ENCODE measurements at places on chromosomes 12 and 14. TPM values are rescaled to one million over a fixed set of nuclear protein-coding genes. Genes with fewer than 3 reads are reported as not detected.

The LRRC10 gene
- not detected for total RNA-seq

The RIPK3 gene
- total RNA-seq: 12.7 TPM

The RNASE1 gene
- total RNA-seq: 641 TPM

DNA sequence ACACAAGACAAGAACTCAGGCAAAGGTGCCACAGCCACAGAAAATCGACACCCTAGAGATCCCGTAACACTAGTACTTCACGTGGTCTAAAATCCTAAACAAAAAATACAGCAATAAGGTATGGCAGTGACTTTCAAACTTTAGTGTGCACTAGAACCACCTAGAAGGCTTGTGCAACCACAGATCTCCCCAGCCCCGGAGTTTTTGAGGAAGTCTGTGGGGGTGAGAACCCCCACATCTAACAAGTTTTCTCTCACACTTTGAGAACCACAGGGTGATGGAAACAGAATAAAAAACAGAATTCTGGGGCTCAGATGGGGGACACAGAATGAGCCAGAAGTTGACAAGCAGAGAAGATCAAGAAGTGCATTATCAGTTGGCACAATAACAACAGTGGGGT is 254.0 kb downstream of the ANO6 start:
- no peak for DNase-seq

DNA sequence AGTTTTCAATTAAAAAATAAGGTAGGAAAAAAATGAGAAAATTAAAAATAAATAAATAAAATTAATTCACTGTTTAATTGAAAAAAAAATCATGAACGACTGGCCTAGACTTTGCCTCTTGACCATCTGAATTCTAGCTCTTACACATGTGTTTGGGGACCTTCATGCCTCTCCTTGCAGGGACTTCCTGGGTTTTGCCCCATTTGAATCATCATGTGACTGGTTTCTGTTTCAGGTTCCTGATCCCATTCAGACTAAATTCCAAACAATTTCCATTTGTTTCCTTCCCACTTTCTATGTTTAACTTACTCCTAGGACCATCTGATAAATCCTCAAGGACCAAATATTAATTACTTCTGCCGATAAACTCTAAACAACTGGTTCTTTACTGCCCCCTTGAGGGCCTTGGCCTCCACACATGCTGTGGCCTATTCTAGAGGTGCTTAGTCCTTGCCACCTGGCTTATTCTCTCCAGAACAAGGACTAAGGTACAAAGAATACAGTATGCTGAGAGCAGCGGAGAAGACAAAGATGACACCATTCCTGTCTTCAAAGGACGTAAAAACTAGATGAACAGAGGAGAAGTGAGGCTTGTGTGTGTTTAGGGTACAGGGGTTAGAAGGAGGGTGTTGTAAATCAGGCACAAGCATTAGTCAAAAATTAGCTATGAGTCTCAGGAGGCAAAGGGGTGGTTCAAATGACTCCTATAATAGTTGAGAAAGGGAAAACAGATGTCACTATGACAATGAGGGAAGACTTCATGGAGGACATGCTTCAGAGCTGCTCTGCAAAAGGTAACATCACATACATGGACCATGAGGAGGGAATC is 125.8 kb upstream of the AVPR1A start:
- no peak for DNase-seq

DNA sequence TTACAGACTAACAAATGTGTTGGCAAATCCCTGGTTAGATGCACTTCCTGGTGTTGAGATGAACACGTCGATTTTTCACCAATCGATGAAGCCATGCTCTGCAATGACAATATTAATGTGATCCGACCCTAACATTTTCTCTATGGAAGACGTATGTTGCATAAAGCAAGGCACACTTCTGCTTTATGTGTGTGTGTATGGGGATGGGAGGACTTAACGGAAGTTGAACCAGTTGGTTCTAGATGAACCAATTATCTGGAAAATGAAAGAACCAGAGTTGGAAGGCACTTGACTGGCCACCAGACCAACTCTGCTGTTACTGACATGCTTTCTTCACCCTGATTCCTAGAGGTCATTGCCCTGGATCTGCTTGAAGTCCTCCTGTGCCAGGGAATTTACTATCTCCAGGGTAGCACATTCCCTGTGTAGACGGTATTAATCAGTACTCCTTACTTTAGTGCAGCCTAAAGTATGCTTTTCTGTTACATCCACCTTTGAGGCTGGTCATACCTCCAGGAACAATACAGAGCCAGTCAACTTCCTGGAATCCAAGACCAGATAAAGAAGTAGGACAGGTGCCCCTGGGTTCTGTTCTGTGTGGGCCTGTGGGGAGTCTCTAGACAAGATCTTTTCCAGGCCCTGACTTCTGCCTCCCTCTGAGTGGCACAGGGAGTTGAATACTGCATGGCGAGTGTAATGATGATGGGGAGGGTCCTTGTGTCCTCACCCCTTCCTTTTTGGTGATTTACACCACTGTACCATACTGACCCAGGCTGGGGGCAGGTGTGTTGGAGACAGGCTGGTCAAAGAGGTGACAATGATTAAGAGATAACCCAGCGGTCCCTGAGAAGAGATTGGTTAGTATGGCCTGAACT is 4.1 kb downstream of the SDR39U1 start:
- no peak for DNase-seq

DNA sequence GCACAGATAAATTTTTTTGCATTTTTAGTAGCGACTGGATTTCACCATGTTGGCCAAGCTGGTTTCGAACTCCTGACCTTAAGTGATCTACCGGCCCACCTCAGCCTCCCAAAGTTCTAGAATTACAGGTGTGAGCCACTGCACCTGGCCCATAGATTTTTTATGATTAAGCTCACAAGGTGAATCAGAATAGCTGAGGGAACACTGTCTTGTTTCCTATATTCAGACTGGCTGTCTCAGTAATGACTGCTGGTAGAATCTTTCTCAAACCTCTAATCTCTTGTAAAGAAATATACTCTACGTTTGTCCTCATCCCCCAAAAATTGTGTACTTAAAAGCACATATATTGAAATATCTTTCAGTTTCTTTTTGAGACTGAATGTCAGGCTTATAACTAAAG is 362.1 kb downstream of the EGLN3 start:
- DNase-seq: no peak

DNA sequence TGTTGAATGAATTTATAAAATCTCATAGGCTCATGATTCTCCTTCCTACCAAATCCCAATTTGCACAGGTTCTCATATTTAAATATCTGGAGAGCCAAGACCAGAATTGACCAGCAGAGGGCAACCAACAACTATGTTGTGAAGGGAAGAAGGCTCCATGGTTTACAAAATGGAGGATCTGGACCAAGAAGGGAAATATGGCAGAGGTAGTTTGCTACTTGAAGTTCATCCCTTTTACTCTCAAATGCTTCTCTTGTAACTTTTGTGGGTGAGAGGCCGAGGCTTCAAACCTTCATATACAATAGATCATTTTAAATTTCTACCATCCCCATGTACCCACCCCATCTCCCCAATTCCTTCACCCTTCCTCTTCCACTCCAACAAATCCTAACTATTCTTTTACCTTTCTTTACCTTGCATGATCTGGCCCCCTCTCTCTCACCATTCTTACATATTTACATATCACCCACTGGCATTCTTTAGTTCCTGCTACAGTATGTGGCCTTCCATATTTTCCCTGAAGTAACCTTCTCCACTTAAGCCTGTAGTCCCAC is 3.8 kb upstream of the SMARCC2 start:
- DNase-seq: no peak

- DNase-seq: no peak
These were observed 24.9 kb downstream of the FCF1 start for GRCh38 chr14:74737753-74738325.

All from mesenteric fat pad (tissue), 1 donor.